Activated T-cell treated with anti-CD3 and anti-CD28 coated beads for 1 hour (primary cell): ENCODE measurements at places on chromosomes 1 and 21.
A peak's percentile ranks its signal among the peaks of the same experiment; 100 is the strongest.

GRCh38 chr21:21831036-21831435 lies 832.8 kb downstream of the NCAM2 start:
- no peak for DNase-seq

DNA sequence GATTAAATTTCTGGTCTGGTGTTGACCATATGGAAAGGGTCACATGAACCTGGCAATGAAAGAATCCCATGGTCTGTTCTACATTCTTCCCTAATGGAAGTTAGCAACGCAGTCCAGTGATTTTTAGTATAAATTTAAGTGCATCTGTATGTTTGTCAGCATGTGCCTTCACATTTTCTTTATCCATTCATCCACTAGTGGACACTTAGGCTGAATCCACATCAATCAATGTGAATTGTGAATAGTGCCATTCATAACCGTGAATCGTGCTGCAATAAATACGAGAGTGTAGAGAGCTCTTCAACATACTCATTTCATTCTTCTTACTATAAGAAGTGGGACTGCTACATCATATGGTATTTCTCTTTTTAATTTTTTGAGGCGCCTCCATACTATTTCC lies 12.7 kb upstream of the IFI16 start:
- no peak for DNase-seq

- no peak for DNase-seq
Measured at GRCh38 chr1:109241344-109241743, 8.0 kb upstream of the CELSR2 start.

DNA sequence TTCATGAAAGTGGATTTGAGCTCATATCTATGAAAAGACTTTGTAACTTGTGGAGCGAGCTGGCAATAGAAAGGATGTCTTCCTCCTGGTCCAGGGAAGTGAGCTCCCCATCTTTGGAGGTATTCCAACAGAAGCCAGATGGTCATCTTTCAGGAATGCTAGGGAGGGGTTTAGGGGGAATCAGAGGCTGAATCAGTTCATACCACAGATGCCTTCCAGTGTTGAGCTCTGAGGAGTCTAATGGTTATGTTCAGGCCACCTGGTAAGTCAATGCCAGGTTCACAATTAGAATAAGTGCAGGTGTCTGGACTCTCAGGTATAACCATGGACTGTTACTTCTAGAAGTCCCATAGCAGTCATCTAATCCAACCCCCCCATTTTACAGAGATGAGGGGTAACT lies 119.1 kb downstream of the ACTL8 start:
- no peak for DNase-seq

DNA sequence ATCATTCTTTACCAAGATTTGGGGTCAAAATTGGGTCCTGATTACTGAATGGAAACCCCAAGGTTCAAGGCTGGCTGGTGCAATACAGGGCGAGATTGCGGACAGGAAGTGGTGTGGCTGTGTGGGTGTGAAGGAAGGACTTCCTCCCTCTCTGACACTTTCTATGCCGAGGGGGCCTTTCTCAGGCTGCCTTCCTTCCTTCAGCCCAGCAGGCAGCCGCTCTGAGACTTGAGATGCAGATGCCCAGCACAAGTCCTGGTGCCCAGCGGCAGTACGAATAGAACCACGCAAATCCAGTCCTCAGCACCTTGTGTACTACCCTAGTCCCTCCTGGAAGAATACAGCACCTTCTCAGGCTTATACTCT lies 16.3 kb downstream of the BATF3 start:
- no peak for DNase-seq

- no peak for DNase-seq
Measured at GRCh38 chr1:1235016-1235744, 3.1 kb downstream of the B3GALT6 start.

GRCh38 chr1:248243204-248243603 lies 12.0 kb downstream of the OR2M4 start:
- DNase-seq: peak; percentile 1

DNA sequence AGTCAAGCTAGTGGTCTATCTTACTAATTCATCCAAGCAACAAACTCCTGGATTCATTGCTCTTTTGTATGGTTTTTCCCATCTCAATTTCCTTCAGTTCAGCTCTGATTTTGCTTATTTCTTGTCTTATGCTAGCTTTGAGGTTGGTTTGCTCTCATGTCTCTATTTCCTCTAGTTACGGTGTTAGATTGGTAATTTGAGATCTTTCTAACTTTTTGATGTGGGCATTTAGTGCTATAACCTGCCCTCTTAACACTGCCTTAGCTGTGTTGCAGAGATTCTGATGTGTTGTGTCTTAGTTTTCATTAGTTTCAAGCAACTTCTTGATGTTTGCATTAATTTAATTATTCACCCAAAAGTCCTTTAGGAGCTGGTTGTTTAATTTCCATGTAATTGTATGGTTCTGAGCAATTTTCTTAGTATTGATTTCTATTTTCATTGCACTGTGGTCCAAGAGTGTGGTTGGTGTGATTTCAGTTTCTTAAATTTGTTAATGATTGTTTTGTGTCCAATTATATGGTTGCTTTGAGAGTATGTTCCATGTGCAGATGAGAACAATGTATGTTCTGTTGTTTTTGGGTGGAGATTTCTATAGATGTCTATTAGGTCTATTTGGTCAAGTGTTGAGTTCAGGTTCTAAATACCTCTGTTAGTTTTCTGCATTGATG lies 154.6 kb downstream of the PLPPR5 start:
- no peak for DNase-seq

GRCh38 chr1:20962576-20963258 lies 175.6 kb upstream of the HP1BP3 start:
- no peak for DNase-seq

- no peak for DNase-seq
Measured at GRCh38 chr1:201774224-201774982, 54.6 kb upstream of the IPO9 start.

DNA sequence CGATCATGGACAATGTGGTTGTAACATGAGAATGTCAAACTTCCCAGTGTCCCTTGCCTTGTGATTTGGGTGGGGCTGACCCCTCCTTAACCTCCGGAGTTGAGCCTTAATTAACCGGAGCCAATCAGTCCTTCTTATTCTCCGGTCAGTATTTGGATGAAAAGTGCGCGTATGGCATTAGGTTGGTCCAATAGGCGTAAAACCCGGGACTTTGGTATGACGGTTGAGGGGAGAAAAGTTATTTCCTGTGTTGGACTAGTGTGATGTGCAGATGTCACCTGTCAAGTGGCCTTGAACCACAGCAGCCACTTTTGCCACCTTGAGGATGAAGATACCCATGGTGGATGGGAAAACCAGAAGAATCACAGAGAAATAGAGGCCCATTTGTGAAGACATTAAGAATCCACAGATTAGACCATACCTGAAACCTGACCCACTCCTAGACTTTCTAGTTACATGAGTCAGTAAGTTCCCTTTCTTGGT lies 5.1 kb downstream of the PAFAH2 start:
- no peak for DNase-seq

- no peak for DNase-seq
Measured at GRCh38 chr21:41508415-41509144, 622 bp upstream of the TMPRSS2 start.

GRCh38 chr1:182400567-182400966 lies at the start of gene TEDDM1:
Gene TEDDM1 (minus strand): TSS chr1:182400667. CDS start chr1:182400485, 182 bp downstream.
- no peak for DNase-seq

DNA sequence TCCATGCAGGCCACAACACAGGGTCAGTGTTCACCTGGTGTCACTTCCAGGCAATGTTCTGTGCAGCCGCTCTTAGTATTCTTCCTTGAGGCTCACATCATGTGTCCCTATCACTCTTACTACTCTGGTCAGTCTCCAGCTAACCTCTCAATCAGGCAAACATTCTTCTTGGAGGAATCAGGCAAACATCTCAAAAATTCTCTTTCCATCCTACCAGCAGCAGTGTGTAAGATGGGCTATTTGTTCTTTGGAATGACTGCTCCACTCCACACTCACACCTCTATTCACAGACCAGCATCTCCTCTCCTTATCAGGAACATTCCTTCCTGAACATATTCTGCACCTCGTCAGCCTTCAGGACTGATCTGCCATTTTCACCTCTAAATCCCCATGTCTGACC lies 4.0 kb downstream of the S100A7A start:
- no peak for DNase-seq

DNA sequence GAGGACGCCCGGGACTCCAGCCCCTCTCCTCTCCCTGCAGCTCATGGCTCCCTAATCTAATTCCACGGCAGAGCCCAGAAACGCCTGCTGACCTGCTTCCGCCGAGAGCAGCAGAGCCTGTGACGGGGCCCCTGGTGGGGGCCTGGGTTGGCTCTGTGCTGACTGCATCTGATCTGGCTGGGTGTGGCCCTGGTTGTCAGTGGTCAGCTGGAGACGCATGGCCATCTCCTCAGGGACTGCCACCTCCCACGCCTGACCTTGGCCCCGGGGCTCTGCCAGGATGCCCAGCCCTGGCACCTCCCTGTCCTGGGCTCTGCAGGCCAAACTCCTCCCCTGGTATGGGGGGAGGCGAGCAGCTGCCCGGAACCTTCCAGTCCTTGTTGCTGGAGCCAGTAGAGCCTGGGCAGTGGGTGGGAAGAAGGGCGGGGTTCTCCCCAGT lies 1.1 kb upstream of the PLCH2 start:
- DNase-seq: no peak

GRCh38 chr1:201648066-201648906 lies 109.4 kb downstream of the NAV1 start:
- no peak for DNase-seq

DNA sequence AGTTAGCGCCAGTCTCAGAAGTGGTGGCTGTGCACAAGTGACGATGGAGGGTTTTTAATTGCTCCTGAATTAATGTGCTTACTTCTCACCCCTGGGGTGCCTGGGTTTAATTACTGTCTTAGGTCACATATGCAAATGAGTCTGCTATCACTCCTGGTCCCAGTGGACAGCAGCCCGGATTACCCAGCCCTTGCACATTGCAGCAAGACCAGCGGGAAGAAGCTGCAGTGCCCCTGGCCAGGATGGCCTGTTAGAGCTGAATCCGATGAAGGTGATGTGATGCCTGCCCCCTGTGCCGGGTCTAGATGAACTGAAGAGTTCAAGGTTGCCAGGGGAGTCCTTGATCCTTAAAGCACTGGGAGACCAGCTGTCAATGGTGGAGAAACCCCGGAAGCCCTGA lies 24.2 kb downstream of the ENO1 start:
- no peak for DNase-seq

DNA sequence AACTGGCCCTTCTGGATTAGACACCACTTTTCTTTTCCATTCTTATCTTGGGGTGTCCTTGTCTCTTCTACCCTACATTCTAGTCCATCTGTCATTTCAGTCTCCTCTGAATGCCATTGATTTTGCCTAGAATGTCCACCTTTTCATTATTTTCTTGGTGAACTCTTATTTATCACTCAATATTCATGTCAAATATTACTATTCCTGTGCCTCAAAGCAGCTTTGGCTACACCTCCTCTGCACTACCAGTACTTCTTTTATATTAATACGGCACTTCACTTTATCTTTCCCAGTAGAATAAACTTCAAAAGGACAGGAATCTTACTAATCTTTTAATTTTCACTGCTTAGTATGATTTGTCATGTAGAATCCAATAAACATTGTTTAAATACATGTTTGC lies 186.4 kb upstream of the DPYD start:
- DNase-seq: no peak

DNA sequence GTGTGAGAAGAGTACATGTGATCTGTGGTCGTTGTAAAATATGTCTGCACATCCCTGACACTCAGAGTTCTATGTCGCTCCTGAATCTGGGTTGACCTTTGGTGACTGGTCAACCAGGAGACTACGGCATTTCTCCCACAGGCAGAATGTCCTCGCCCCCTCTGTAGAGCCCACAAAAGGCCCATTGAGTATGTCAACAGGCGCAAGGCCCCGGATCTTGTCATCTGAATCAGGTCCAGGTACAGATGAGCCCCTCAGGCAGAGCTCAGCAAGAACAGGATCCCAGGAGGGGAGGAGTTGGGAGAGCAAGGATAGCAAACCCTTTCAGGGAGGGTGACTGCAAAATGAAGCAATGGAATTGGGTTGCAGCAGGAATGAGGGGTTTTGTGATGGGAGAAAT lies 126.5 kb downstream of the MATN1 start:
- no peak for DNase-seq

GRCh38 chr21:33984021-33984481 lies 68.4 kb upstream of the ATP5PO start:
- no peak for DNase-seq

- DNase-seq: no peak
Measured at GRCh38 chr1:203703586-203703985, 61.4 kb upstream of the LAX1 start.

- no peak for DNase-seq
Measured at GRCh38 chr1:63363014-63363413, 4.4 kb upstream of the ALG6 start.

DNA sequence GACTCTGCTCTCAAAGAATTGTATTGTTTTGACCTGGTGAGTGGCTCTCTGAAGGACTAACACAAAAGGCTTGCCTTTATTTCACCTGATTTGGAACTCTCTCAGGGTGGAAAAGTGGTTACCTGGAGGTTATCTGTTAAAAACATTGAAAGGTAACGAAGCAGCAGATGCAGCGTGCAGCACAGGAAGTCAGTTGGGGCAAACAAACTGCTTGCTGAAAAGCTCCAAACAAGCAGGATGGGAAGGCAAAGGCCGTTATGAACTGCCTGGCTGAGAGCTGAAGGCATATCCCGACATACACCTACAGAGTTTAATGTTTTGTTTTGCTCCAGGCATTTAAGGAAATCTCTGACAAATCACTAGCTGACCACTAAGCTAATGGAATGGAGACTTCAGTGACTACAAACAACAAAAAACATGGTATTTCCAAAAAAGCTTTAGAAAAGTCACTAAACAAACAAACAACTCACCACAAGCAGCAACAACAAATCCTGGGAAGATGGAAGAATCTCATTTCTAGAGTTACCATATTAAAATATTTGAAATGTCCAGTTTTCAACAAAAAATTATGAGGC lies 44.3 kb upstream of the BATF3 start:
- no peak for DNase-seq

DNA sequence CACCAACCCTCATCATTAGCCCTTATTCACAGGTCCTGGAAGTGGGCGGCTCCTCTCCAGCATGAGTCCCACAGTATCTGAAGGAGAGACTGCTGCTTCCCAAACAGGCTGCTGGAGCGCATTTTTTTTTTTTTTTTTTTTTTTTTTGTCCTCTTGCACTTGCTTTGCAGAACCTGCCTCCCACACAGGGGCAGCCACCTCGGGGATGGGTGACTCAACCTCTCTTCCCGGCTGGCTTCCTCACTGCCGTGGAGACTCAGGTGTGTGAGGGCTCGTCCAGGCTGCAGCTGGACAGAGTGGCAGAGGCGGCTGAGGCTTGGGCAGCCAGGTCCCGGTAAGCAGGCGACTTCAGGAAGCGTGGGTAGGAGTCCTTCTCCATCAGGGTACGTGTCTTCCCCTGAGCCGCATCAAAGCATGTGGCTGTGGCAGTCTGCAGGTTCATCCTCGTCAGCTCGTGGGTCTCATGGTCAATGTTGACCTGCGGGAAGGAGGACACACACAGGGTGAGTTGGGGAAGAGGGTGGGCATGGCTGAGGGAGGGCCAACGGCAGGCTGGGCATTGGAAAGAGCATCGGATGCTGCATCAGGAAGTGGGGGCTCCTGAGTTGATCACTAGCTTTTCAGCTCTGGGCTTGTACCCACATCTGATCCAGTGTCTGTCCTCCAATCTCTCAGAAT lies 4.0 kb downstream of the RGS16 start:
- no peak for DNase-seq
